ENCODE measurements at places on chromosomes 3 and 15.

GRCh38 chr3:50630877-50631276 lies 13.9 kb downstream of the MAPKAPK3 start:
- no peak for DNase-seq

DNA sequence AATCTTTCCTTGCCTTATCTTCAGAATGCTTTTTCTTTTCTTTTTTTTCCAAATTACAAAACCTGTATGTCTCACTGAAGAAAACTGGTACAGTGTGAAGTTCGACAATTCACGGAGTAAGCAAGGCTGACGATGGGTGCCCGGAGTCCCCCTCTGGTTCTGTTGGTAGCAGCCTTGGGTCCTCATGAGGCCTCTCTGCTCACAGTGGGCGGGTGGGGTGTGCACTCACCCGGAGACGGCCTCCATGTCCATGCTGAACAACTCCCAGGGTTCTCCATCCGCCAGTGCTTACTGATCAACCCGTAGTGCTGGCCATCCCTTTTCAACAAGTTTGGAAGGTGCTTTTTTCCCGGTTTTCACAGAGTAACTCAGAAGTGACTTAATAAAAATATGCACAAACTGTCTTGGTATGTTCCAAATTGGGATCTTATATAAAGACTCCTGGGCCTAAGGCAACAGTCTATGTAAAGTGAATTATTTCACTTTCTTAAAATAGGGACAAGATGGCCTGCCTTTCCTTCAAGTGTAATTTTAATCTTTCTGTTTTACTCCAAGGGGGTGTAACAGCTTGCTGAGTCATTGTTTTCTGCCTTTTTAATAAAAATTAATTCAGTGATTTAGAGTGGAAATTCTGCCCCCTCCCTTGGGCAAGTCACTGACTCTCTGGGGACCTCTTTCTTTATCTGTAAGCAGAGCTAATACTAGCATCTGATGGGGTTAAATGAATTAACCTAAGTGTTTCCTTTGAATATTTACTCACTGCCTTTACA lies 23.7 kb downstream of the LRRK1 start:
- DNase-seq = no peak

DNA sequence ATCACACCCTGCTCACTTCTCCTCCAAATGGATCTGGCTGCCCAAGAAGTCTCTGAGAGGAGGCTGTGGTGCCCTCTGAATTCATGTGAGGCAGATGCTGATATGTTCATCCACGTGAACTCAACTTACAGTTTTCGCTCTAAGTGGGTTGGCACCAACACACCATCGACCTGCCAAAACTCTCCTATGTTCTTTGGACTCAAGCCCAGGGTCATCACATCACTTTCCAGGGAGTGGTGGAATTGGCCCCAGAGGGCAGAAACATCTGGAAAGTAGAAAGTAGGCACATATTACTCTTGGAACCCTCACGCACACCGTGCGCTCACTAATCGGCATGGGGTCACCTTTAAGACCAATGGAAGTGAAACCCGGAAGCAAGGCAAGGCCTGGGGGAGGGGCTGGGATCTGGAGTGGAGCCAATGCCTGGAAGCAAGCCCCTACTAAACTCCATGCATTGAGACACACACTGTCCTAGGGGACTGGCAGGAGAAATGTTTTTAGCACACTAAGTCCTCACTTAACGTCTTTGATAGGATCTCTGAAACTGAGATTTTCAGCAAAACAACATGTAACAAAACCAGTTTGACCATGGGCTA lies 41.4 kb downstream of the SSUH2 start:
- DNase-seq = no peak

GRCh38 chr15:25905140-25905539 lies 42.0 kb upstream of the ATP10A start:
- DNase-seq = peak; percentile 31

- no peak for DNase-seq
These were observed 39.7 kb downstream of the KLHL25 start for GRCh38 chr15:85754989-85755388.

- DNase-seq = no peak
These were observed 67.9 kb downstream of the RFX7 start for GRCh38 chr15:56175788-56176187.

DNA sequence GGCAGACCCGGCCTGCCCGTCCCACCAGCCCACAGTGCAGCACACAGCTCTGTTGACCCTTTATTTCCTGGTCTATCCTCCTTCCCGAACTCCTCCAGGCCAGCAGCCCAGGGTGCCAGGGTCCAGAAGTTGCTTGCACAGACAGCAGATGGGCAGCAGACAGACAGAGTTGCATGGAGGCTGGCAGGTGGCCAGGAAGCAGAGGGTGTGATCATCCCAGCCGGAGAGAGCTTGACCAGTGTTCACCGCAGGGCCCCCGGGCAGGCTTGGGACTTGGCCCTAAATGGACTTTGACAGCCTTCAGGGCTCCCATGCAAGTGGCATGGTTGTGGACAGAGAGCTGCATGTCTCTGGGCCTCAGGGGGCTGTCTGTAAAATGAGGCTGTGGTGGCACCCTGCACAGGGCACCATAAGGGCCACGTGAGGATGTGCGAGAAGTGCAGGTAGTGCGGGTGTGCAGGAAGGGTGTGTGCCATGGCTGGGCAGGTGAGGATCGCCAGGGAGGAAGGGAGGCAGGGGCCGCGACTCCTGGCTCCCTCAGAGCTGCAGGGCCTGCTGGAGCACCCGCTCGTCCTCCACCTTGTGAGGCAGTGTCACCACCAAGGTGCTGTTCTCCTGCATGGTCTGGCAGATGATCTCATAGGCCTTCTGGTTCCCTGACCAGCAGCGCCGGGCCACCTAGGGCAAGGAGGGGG lies 6.3 kb upstream of the ZXDC start:
- DNase-seq = no peak

DNA sequence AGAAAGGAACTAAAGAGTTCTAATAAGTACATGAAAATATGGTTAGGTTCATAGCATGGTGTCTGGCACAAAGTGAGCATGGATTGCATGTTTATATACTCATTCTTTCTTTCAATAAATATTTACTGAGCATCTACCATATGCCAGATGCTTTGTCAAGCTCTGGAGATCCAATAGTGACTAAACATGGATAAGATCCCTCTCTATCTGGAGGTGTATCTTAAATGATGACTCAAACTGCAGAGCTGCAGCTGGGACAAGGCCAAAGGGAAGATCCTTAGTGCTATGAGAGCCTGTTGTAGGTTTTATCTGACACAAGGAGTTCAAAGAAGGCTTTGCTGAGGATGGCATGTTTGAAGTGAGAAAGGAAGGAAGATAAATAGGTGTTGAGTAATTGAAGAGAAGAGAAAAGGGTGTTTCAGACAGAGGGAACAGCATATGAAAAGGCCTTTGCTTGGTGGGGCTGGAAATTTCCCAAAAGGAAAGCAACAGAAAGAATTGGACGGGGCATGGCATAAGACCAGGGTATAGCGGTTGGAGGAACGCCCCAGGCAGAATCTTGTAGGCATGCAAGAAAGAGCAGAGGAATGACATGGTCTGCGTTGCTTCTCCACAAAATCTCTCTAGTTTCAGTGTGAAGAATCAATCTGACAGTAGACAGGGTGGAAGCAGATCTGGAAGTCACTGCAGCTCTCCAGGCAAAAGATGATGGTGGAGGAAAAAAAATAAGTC lies 239.9 kb upstream of the LRTM1 start:
- peak; percentile 57 for DNase-seq

GRCh38 chr15:62894322-62895085 lies 148.0 kb upstream of the TPM1 start:
- peak; percentile 25 for DNase-seq

GRCh38 chr15:101193120-101193644 lies 58.7 kb downstream of the CHSY1 start:
- no peak for DNase-seq

- no peak for DNase-seq
These were observed 49.1 kb downstream of the RSRC1 start for GRCh38 chr3:158158969-158159368.

- DNase-seq = no peak
These were observed 617.6 kb upstream of the ZNF717 start for GRCh38 chr3:76402926-76403325.

- no peak for DNase-seq
These were observed 42.2 kb downstream of the NGRN start for GRCh38 chr15:90307661-90308060.

- DNase-seq = no peak
These were observed 32.6 kb upstream of the MEIS2 start for GRCh38 chr15:37132826-37133417.

Measured in SJSA1 (cell line).